ENCODE measurements at places on chromosomes 2 and 18. TPM values are rescaled to one million over a fixed set of nuclear protein-coding genes. Genes with fewer than 3 reads are reported as not detected.

Gene C2orf78
- not detected for total RNA-seq

- H3K27me3 ChIP-seq, result no peaks in the 10 kb centered on the region
- H3K27ac ChIP-seq, result no peak overlapping the region
- no peak for DNase-seq
- no peaks in the 10 kb centered on the region for H3K36me3 ChIP-seq
- no peak overlapping the region for H3K4me3 ChIP-seq
Measured at GRCh38 chr2:221637851-221638250, 65.7 kb upstream of the EPHA4 start.

DNA sequence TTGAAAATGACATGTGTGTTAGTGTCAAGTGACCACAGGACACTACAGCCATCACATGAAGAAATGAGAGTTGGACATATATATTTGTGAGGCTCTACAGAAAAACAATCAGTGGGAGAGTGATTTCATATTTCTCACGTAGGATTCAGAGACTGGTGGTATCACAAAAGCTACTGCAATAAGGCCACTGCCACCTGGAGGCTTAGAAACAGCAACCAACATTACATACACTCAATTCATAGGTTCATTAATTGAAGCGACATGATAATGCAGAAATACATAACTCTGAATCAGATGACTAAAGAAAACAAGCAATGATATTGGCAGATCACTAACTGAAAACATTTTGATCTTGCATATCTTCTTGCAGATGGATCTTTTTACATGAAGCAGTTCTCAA is 248.1 kb upstream of the KLHL14 start:
- no peak for DNase-seq
- no peaks in the 10 kb centered on the region for H3K36me3 ChIP-seq
- H3K4me3 ChIP-seq, result no peak overlapping the region

DNA sequence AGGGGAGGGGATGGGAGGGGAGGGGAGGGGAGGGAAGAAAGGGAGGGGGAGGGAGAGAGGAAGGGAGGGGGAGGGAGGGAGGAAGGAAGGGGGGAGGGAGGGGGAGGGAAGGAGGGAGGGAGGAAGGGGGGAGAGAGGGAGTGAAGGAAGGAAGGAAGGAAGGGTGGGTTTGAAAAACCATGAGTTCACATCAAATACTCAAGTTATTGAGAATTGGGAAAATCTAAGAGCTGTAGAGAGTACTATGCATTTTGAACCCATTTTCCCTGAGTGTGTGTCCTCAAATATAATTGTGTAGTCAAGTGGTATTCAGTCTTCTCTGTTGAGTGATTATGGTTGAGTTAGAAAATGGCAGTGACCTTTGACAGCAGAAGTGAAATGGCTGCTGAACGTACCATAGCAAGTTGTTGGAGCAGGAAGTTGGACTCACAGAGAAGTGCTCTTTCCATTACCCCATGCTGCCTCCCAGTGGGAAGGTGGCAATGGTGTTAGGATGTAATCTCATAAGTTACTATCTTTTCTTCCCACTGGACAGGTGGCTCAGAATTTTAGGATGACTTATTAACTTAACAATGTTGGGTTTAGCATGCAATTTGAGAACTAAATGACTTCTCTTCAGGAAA is 214.6 kb downstream of the SETBP1 start:
- peaks cover 2% of the 10 kb centered on the region for H3K4me1 ChIP-seq
- no peaks in the 10 kb centered on the region for H3K36me3 ChIP-seq
- DNase-seq, result no peak
- no peaks in the 10 kb centered on the region for H3K27me3 ChIP-seq
- H3K4me3 ChIP-seq, result no peak overlapping the region
- no peak overlapping the region for H3K27ac ChIP-seq

Gene PROKR1
- not detected for total RNA-seq

Gene KIAA2012
- total RNA-seq, result not detected

DNA sequence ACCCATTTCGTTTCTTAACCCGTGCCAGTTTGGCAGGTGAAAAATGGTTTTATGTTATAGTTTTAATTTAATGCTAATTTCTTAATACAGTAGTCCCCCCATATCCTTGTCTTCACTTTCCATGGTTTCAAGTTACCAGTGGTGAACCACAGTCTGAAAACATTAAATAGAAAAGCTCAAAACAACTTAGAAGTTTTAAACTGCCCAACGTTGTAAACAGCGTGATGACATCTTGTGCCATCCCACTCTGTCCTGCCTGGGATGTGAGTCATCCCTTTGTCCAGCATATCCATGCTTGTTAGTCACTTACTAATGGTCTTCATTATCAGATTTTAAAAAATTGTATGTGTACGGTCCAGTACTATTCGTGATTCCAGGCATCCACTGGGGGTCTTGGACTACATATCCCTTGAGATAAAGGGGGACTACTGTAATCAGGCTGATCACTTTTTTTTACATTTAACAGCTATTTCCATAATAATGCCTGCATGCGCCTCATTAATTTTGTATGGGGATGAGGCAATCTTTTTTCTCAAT is 31.9 kb downstream of the SLC66A3 start:
- H3K27me3 ChIP-seq, result no peaks in the 10 kb centered on the region
- H3K4me3 ChIP-seq, result no peak overlapping the region
- H3K27ac ChIP-seq, result no peak overlapping the region
- DNase-seq, result no peak
- no peaks in the 10 kb centered on the region for H3K36me3 ChIP-seq
